ENCODE measurements at places on chromosomes 3 and 15.

- no peak for DNase-seq
These were observed 21.7 kb downstream of the RARRES1 start for GRCh38 chr3:158710601-158711000.

- peak; percentile 84 for DNase-seq
These were observed 35.8 kb upstream of the FBN1 start for GRCh38 chr15:48681353-48681752.

GRCh38 chr15:43242616-43243015 is 21.8 kb upstream of the EPB42 start:
- DNase-seq = no peak

- DNase-seq = no peak
These were observed 34.5 kb downstream of the ZIC4 start for GRCh38 chr3:147371771-147372340.

- DNase-seq = peak; percentile 36
These were observed 419.4 kb upstream of the ADAMTS9 start for GRCh38 chr3:65107174-65107573.

GRCh38 chr3:161800985-161801559 is 304.5 kb downstream of the OTOL1 start:
- DNase-seq = no peak

- no peak for DNase-seq
These were observed 13.0 kb upstream of the FBLN2 start for GRCh38 chr3:13535905-13536304.

DNA sequence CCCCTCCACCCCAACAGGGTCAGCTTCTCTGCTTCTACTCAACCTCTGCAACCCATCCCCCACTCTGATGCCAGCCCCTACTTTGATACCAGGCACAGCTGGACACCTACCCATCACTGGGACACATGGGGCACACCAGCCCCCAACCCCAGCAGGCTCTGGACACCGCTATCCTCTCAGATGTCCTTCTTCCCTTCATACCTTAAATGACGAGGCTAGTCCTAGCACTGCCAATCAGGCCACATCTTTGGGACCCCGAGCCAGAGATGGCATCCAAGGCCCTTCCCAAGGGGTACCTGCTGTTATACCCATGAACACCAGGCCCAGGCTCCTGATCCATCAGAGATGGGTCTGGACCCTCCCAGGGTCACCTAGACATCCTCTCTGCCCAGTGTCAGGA is 10.6 kb downstream of the POC1A start:
- no peak for DNase-seq

DNA sequence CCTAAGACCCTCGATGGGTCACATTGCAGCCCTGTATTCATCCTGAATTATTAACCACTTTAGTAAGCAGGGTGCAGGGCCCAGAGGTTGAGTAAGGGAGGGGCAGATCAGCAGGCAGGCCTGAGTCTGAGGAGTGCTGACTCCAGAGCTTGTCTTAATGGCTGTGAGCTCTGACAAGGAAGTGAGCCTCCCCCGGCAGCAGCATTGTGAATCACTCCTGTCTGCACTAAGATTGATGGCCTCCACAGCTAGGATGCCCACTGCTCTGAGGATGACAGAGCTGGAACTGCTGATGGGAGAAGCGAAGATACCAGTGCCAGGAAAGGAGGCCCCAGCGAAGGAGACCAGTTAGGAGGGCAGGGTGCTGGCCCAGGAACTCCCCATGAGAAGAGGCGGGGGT is 46.5 kb upstream of the CCDC174 start:
- DNase-seq = no peak

- DNase-seq = no peak
These were observed 361.9 kb downstream of the LRTM1 start for GRCh38 chr3:54565956-54566355.

GRCh38 chr15:41935566-41936020 is 36.8 kb downstream of the EHD4 start:
- DNase-seq = no peak

- no peak for DNase-seq
These were observed 383.9 kb upstream of the DPH6 start for GRCh38 chr15:35929740-35930444.

DNA sequence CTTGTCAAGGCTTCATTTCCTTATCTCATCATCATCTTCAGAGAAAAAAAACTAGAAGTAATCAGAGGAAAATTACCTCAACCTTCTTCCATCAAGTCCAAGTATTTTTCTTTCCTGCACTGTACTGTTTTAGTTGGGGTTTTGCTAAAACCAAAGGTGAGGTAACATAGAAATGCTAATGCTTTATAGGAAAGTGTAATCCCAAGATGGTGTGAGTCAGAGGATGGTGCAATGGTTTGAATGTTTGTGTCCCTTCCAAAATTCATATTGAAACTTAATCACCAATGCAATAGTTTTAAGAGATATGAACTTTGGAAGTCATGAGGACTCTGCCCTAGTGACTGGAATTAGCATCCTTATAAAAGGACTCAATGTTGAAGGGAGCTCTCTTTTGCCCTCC is 79.5 kb downstream of the KBTBD8 start:
- peak; percentile 9 for DNase-seq

- DNase-seq = peak; percentile 29
These were observed 97.3 kb downstream of the ISL2 start for GRCh38 chr15:76433798-76434400.

GRCh38 chr3:186361246-186361761 is 730 bp downstream of the DGKG start:
- DNase-seq = no peak

- peak; percentile 71 for DNase-seq
These were observed 6.5 kb downstream of the PDCD10 start for GRCh38 chr3:167728176-167728575.

DNA sequence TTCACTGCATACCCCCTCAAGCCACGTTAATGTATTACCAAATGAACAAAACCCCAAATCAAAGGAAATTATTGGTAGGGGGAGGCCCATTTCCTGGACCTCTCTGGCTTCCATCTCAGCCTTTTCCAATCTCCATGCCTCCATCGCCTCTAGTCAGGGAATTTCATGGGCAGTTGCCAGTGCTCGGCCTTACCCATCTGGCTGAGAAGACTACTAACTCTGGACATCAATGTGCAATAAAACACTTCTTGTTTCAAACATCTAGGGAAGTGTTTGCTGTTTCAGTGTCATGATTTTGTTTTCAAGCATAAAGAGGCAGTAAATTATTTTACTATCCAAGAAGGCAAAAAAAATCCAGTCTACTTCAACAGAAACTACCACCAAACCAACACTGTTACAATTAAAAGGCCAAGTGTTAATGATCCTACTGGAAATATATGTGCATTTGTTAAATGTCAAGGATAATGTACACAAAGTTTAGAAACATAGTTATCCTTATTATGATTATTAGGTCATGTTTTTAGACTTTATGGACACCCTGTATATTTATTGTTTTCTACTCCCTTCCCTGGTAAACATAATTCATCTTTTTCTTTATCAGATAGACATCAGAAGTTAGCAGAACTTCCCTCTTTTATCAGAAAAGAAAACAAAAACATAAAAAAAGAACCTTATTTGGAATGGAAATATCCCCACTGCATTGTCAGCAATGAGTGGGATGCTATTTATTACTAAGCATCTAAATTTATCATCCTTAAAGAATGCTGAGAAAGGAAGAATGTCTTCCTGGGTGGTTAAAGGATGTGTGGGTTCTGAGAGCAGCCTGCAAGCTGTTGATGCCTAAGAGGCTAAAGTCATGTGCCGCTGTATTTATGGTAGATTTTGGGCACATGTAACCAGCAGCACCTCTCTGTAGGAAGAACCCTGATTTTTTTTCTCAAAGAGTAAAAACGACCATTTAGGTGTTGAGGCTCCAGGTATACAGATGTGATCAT is 15.2 kb downstream of the LDHAL6B start:
- DNase-seq = peak; percentile 92

GRCh38 chr3:101081999-101082398 is 88.8 kb upstream of the ABI3BP start:
- DNase-seq = peak; percentile 42

DNA sequence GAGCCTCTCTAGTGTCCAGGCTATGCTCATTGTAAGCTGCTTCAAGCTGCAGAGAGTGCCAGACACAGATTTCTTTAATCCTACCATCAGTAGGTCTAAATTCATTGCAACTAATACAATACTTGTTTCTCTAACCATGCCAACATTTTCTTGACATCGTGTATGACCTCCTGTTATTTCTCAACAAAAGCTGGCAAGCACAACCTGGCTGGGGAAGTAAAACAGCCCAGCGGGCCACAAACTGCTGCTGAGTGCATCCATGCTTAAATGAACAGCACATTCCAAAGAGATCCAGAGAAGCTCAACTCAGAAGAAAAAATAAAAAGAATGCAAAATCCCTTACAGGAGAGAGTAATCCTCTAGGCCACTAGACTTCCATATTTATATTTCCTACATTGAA is 36.5 kb downstream of the GMNC start:
- no peak for DNase-seq

DNA sequence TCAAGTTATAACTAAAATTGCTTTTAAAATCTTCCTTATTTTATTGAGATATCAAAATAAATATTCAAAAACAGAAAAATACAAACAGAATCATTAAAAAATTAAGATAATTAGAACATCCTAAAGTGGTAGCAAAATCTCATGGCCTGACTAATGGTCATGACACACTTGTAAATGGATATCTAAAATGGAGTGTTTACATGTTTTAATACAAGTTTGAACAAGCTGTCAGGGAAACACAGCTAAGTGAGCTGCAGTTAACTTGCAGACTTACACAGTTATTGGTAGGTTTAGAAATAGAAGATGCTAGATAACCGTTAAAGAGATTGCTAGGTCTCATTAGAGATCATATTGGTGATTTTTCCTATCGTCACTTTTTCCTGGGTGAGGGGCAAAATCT is 242.3 kb downstream of the LPP start:
- no peak for DNase-seq

DNA sequence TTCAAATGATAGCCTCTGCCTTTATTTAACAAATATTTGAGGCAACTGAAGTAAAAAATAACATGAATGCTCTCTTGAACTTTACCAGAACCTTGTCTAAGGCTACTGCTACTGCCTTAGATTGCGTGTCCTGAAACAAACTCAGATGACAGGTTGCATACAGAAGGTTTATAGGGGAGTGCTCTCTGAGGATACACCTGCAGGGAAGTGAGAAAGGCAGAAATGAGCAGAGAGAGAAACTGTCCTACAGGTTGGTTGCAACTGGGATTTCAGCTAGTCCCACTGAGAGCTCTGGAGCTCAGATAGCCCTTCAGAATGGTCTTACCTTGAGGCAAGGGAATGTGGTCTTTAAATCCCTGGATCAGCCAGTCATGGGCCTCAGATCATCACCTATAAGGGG is 165.5 kb downstream of the IL5RA start:
- no peak for DNase-seq
